Osteoblast (primary cell): ENCODE measurements at places on chromosomes 6 and 20. TPM values are rescaled to one million over a fixed set of nuclear protein-coding genes. Genes with fewer than 3 reads are reported as not detected.

The POPDC3 gene
- 32.6 and 41.8 TPM in 2 replicates for total RNA-seq

The COL12A1 gene
- total RNA-seq, result 1,393 and 1,591 TPM in 2 replicates

The TMEM170B gene
- total RNA-seq, result 3.8 and 4.0 TPM in 2 replicates

DNA sequence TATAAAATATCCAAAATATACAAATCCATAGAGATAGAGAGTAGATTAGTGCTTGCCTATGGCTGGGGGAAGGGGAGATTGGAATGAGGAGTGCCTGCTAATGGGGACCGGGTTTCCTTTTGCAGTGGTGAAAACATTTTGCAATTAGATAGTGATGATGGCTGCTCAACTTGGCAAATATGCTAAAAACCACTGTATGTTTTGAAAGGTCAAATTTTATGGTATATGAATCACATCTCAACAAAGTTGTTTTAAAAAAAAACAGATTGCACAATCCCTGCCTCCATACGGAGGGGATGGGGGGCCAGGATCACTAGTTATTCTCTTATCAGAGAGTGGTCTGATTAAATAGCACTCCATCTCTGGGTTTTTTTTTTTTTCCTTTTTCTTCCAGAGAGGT lies 76.9 kb upstream of the RIPOR2 start:
- no peak overlapping the region for H3K4me3 ChIP-seq
- H3K27ac ChIP-seq, result peak overlapping the region; percentile 33
- H3K4me1 ChIP-seq, result peaks cover 56% of the 10 kb centered on the region
- no peak for DNase-seq
- H3K36me3 ChIP-seq, result no peaks in the 10 kb centered on the region

DNA sequence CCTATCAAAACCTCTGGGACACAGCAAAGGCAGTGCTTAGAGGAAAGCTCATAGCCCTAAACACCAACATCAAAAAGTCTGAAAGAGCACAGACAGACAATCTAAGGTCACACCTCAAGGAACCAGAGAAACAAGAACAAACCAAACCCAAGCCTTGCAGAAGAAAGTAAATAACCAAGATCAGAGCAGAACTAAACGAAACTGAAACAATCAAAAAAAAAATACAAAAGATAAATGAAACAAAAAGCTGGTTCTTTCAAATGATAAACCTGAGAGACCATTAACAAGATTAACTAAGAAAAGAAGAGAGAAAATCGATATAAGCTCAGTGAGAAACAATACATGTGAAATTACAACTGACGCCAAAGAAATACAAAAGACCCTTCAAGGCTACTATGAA lies 34.8 kb upstream of the RUNX2 start:
- DNase-seq, result no peak
- no peak overlapping the region for H3K27ac ChIP-seq
- H3K4me1 ChIP-seq, result no peaks in the 10 kb centered on the region
- no peaks in the 10 kb centered on the region for H3K27me3 ChIP-seq
- H3K4me3 ChIP-seq, result no peak overlapping the region

DNA sequence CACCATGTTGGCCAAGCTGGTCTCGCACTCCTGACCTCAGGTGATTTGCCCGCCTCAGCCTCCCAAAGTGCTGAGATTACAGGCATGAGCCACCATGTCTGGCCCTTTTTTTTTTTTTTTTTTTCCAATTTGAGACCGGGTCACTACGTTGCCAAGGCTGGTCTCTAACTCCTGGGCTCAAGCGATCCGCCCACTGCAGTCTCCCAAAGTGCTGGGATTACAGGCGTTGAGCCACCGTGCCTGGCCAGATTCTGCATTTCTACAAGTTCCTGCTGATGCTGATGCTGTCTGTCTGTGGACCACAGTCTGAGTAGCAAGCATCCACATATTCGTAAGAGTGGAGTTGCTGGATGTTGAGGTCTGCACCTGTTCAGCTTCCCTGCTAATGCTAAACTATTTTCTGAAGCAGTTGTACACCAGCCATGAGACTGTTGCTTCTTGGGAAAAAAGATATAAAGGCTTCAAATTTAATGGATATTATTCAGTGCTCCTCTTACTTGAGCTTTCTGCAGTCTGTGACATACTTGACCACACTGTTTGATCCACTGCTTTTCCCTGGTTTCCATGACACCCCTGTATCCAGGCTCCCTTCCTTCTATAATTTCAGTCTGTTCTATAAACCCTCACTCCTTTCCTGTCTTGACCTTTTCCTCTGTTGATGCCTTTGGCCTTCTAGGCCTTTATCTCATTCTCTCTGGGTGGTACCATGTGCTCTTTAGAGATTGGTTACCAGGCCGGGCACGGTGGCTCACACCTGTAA lies 10.1 kb upstream of the ZBTB12 start:
- H3K36me3 ChIP-seq, result no peaks in the 10 kb centered on the region
- H3K27ac ChIP-seq, result no peak overlapping the region
- H3K4me3 ChIP-seq, result no peak overlapping the region
- no peak for DNase-seq

DNA sequence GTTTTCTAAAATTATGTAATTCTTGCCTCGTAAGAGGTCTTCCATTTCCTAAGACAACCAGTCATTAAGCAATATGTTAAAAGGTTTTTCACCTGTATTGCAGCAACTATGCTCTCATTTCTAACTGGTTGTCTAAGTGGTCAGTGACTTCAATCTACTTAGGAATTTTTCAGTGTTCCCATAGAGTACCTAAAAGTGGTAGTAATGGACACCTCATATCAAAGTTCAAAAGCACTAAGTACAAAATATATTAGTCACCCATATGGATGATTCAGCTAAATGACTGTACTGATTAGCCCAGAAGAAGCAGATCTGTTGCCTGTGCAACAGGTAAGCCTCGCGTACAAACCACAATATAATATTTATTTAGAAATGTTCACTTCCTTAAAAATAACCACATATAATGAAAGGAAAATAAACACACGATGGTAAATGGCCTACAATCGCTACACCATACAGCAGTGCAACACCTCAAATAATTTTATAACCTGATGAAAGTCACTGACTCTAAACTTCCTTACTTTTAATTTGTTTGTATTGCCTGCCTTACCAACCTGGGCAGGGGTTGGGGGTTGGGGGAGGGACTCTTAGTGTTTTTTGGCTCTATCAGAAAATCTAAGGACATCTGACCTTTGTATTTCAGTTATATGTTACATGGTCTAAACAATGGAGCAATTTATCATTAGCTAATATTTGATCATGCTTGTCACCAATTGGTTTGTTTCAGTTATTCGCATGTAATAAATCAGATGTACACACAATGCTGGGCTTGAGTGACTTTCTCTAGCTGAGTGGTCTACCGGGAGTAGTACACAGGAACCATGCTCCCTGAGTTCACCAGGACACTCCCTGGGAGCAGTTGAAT lies 105.9 kb downstream of the HIVEP2 start:
- peak overlapping the region; percentile 60 for H3K27ac ChIP-seq
- no peak overlapping the region for H3K4me3 ChIP-seq
- peaks cover 35% of the 10 kb centered on the region for H3K4me1 ChIP-seq
- H3K27me3 ChIP-seq, result no peaks in the 10 kb centered on the region
- no peaks in the 10 kb centered on the region for H3K36me3 ChIP-seq

- H3K4me3 ChIP-seq, result no peak overlapping the region
- H3K27ac ChIP-seq, result no peak overlapping the region
- no peaks in the 10 kb centered on the region for H3K4me1 ChIP-seq
- no peaks in the 10 kb centered on the region for H3K36me3 ChIP-seq
Observed at GRCh38 chr20:37808233-37809070, 94.5 kb upstream of the VSTM2L start.

- H3K4me1 ChIP-seq, result no peaks in the 10 kb centered on the region
- peaks cover 11% of the 10 kb centered on the region for H3K27me3 ChIP-seq
- no peaks in the 10 kb centered on the region for H3K36me3 ChIP-seq
- H3K4me3 ChIP-seq, result no peak overlapping the region
Observed at GRCh38 chr6:89965441-89966227, 71.4 kb downstream of the GJA10 start.

DNA sequence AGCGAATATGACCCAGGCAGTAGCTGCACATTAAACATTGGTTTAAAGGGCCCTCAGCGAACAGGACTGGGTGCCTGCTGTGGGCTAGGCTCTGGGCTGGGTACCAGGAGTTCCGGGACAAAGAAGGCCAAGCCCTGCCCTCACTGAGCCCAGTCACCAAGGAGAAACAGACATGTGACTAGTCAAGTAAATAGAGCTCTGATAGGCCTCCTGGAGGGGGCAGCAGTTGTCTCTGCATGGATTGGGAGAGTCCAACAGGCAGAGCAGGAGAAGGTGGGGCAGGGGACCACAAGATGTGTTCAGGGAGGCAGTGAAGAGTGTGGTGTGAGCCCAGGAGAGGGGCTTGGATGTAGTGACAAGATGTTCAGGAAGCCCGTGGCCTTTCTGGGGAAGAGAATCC lies 3.1 kb downstream of the HM13 start:
- H3K27ac ChIP-seq, result peak overlapping the region; percentile 48
- H3K4me3 ChIP-seq, result peak overlapping the region; percentile 34
- no peaks in the 10 kb centered on the region for H3K27me3 ChIP-seq
